ENCODE measurements at places on chromosomes 2 and 18.

DNA sequence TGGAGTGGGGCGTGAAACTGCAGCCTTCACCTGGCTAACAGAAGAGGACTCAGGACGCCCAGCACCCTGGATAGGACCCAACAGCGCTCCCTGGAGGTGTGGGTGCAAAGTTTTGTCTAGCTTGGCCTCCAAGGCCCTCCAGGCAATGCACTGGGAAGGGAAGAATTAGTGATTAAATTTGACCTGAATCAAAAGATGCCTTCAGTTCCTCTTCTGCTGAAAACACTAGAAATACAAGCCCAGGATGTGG lies 779 bp upstream of the TRIB2 start:
- DNase-seq: peak; percentile 67

GRCh38 chr2:38887347-38887746 lies 2.3 kb upstream of the ARHGEF33 start:
- DNase-seq: no peak

DNA sequence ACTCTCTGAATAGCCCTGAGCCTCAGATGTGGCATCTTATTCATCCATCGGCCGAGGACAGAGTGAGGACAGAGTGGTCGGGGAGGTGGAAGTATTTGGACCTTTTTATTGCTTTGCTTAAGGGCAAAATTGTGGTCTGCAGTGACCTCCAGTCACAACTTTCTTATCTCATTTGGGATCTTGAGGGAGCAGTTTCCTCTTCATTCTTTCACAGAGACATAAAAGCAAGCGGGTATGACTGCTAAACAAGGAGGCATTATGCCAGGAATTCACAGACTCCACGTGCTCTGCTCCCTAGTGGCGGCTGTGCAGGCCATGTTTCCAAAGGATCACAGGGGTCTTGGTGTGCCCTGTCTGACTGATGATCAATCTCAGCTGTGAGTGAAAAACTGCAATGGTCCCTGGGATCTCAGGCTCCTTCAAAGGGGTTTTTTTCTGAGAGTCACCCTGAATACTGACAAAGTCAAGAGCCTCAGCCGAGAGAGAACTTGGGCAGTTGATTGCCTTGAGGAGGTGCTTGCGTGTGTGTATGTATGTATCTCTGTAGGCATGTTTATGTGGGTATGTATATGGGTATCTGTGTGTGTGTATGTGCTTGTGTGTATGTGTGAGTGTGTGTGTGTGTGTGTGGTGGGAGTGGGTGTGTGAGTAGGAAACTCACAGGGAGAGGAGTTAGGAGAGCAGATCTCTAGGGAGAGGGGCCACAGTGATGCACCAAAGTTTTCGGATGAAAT lies 47.7 kb downstream of the RAPGEF4 start:
- DNase-seq: no peak

GRCh38 chr2:237057893-237058300 lies 27.8 kb upstream of the COPS8 start:
- DNase-seq: no peak

- no peak for DNase-seq
Measured at GRCh38 chr18:34809451-34810072, 99.5 kb downstream of the DTNA start.

DNA sequence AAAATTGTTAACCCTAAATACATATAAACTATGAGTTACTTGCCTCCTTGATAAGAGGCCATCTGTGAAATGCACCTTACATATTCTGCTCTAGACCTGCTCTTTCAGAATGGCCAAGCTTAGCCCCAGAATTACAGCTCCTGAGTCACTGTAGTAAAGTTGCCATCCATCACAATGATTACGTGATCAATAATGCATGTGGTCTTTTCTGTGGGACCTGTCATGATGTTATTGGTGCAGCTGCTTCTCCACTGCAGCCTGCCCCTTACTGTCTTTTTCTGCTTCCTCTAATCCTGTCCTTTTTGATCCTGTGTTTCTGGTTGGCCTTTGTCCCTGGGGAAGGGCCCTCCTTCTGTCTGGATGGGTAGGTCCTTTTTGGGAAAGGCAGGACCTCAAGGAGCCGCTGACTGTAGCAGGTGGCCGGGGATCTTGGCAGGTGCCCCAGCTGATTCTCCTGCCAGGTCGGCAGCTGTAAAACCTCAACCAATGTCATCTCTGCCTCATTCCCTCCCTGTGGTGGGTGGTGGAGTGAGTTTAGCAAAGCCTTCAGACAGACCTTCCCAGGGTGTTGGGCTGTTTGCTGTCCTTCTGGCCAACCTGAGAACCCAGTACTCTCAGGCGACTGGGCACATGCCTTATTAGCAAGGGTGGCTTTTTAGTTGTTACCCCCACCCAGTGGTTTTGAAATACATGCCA lies 126.2 kb upstream of the EML6 start:
- no peak for DNase-seq

DNA sequence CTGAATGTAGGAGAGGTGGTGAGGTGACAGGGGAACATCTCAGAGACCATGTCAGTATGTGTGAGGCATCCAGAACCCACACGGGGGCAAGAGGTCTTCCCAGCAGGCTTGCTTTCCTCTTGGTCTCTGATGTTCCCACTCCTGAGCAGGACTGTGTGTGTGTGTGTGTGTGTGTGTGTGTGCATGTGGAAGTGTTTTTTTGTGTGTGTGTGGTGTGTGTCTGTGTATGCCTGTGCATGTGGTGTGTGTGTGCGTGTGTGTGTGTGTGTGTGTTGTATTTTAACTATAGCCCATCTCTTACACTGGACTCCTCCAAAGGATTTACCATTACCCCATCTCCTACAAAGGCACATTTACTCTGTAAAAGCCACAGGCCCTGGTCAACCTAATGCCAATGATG lies 40.4 kb downstream of the SLC4A5 start:
- DNase-seq: no peak

DNA sequence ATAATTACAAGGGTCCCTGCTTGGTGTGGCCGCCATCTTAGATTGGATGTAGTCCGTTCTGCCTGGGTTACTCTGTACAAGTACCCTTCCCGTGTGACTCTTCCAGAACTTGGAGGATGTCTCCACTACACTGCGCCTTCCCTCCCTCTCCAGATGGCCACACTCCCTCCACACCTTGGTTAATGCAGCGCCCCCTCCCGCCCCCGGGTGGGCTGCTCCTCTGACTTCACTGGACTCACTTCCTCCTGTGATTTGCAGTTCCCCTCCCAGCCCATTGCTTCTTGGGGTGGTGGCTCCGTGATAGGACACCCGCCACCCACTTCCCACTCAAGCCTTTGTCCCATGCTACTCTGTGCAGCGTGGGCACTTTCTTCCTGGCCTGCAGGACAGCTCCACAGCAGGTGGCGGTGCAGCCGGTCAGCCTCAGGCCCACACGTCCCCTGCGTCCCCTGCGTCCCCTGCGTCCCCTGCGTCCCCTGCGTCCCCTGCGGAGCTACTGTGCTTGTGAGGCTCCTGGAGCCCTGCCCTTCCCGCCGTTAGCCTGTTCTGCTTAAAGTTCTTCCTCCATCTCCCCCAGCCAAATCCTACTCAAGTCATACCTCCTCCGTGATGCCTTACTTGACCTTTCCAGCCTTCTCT lies 130.5 kb upstream of the SIX3 start:
- no peak for DNase-seq

DNA sequence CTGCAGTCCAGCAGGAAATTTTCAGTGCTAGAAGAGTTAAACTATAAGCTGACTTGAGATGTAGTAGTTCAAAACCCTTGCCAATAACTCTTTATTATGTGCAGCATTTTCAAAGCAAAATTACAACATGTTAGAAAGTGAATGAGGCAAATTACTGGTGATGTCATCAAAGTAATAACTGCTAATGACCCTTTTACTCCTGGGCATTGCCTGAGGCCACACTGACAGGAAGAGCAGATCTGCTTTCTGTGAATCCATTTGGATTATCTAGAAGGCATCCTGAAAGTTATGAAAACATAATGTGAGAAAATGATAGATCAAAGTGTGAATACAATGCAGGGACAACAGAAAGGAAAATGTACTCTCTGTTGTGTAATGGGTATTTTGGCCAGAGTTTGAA lies 139.6 kb upstream of the TRIB2 start:
- no peak for DNase-seq

DNA sequence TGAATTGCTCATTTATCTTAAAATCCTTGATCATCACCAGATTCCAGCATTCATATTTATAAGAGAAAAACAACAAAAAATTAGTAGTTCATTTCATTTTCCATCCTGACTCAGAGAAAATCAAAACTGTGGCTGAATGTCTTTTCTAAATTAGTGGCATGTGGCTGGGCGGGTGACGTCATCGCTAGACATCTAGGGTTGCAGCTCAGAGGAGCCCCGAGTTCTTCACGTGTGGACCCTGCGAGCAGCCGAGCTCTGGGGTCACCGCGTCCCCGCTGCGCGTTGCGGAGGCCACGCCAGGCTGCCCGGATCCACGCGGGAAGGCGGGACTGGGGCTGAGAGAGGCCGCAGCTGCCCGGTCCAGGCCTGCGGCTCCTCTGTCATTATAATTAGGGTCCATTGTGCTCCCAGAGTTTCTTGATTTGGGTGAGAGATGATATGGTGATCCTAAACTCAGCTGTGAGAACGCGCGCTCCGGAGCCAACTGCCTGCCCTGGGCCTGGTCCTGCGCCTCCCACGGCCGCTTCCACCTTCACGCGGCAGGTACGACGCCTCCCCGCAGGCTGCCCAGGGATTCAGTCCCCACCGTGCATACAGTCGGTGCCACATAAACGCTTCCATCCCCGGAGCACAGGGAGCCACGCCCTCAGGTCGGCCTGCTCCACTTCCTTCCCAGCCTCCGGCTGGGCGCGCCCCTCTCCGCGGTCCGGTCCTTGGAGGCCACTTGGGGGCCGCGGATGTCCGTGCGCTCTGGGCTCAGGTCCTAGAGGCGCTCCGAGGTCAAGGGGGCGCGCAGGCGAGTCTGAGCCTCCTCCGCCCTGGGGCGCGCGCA lies 56.5 kb downstream of the TMEM18 start:
- DNase-seq: no peak

DNA sequence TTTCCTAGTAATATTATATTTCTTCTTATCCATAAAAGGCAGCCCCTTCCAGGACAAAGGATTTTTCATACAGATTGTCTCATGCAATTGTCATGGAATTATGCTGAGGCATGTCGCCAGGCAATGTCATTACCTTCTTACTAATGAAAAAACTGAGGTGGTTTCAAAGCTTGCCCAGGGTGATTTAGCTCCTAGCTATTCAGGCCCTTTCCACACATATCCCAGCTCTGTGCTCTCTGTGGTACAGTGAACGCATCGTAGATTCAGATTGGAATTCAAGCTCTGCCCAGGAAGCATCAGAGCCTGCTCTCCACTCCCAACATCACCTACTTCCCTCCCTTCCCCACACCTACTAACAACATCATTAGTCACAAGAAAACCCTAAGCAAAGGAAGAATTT lies 60.1 kb downstream of the ATP8B1 start:
- DNase-seq: no peak

DNA sequence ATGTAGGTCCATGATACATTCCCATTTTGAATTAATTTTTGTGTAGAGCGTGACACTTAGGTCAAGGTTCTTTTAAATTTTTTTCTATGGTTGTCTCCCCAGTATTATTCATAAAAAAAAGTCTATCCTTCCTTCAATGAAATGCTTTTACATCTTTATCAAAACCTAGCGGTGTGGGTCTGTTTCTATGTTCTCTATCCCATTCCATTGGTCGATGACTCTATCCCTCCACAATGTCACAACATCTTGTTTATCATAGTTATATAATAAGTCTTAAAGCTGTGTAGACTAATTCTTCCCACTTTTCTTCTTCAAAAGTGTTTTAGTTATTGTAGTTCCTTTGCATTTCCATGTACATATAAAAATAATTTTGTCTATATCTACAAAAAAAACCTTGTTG lies 47.2 kb upstream of the GPR17 start:
- no peak for DNase-seq

- no peak for DNase-seq
Measured at GRCh38 chr2:9595746-9596145, 35.1 kb downstream of the YWHAQ start.

DNA sequence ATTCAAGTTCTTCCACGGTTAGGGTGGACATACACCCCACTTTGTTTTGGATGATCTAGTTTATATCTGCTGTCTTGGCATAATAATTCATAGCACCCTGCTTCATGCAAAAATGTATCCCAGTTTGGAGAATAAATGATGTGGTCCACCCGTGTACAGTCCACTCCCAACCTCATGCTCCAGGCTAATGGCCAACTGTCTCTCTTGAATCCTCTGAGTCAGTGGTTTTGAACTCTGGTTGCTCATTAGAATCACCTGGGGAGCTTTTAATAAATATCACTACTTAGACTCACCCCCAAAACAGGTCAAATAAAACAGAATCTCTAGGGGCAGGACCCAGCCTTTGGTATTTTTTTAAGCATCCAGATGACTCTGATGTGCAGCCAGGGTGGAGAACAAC lies 78.5 kb downstream of the SDC1 start:
- DNase-seq: no peak

GRCh38 chr2:191128172-191128910 lies 22.5 kb downstream of the STAT4 start:
- DNase-seq: no peak

DNA sequence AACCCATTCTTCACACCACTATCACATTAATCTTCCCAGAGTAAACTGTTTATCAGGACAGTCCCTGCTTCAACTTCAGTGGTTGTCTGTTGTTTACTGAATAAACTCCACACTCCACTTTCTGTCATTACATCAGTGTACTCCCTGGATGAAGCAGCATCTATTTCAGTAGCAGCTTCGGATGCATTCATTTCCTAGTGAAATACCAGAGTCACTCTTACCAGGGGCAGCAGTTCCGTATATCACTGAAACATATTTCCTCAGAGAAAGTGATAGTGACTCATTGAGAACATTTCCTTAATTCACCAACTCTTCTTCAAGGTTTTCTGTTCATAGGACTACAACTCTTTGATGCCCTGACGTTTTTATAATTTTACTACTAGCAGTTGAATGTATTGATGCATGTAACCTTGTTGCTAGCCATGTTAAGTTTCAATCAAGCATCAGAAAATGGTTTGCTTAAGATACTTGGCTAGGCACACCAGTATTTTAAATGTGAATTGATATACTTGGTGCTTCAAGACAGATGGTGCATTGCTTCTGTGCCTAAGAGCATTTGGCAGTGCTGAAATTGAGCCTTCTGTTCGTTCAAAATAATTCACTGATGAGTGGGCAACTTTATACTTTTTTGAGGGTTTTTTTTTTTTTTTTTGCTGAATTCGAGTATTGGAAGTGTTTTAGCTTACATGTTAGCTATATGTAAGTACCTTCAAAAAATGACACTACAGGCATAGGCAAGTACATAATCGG lies 92.3 kb downstream of the UBE2E3 start:
- DNase-seq: no peak

- no peak for DNase-seq
Measured at GRCh38 chr18:8996771-8997432, 105.6 kb upstream of the NDUFV2 start.
